T-helper 2 cell (primary cell): ENCODE measurements at places on chromosomes 6 and 20.

DNA sequence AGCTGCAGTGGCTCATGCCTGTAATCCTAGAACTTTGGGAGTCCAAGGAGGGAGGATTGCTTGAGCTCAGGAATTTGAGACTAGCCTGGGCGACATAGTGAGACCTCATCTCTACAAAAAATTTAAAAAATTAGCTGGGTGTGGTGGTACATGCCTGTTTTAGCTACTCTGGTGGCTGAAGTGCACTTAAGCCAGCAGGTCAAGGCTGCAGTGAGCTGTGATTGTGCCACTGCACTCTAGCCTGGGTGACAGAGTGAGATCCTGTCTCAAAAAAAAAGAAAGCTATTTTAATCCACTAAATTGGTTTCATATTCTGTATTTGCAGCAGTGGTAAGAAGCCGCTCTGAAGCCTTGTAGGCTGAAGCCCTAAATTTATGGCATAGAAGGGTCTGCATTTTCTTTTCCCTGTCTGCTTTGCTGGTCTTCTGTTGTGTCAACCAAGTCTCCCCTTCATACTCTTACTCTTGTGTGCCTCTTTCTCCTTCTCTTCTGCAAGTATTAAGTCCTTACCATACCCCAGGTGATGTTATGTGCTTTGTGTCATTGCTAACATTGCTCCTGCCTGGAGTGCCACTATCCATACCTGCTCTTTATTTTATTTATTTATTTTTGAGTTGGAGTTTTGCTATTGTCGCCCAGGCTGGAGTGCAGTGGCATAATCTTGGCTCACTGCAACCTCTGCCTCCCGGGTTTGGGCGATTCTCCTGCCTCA is 70.9 kb downstream of the MYO6 start:
- DNase-seq: no peak

DNA sequence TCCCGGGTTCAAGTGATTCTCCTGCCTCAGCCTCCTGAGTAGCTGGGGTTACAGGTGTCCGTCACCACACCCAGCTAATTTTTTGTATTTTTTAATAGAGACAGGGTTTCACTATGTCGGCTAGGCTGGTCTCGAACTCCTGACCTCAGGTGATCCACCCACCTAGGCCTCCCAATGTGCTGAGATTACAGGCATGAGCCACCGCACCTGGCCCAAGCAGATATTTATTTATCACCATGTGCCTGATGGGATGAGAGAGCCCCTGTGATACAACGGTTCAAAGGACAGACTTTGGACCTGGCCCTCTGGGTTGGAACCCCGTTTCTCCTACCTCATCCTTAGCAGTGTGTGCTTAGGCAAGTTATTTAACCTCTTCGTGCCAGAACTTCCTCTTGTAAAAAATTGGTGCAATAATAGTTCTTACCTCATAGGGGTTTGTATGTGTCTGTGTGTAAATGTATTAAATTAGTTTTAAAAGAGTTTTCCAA is 19.2 kb upstream of the STK38 start:
- DNase-seq: no peak

DNA sequence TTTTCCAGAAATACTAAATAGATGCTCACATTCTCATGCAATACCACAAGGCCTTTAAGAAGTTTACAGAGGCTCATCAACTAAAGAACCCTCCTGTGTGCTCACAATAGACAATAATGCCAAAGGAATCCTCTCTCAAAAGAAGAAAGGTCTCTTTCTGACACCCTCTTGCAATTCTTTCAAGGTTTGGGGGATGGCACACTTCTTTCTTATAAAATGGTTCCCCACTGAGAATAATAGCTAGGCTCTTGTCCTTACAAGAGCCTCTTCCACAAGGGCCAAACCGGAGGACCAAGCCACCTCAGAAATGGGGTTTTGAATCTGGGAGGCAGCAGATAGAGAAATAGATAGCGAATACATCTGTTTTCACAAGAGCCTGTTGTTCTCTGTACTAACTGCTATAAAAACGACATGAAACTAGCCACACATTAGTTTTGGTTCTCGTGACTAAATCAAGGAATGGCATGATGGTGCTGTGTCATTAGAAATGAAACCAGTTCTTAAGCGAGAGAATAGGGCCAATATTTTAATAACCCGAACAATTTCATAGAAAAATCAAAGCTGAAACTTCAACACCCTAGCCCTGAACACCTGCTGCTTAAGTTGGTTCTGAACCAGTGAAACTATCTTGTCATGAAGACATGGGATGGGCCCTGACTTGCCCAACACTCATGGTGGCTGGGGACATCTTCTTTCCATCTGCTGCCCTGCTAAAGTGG is 81.1 kb downstream of the PRDM1 start:
- DNase-seq: no peak

- DNase-seq: peak; percentile 87
Measured at GRCh38 chr6:29708432-29709179, 14.6 kb upstream of the HLA-F start.

GRCh38 chr20:23205611-23206041 is 119.5 kb upstream of the CD93 start:
- DNase-seq: no peak

- DNase-seq: peak; percentile 50
Measured at GRCh38 chr20:25058051-25058846, at the start of gene ACSS1. ACSS1 (minus strand) TSS chr20:25058139; CDS start chr20:25058102, 37 bp downstream.

DNA sequence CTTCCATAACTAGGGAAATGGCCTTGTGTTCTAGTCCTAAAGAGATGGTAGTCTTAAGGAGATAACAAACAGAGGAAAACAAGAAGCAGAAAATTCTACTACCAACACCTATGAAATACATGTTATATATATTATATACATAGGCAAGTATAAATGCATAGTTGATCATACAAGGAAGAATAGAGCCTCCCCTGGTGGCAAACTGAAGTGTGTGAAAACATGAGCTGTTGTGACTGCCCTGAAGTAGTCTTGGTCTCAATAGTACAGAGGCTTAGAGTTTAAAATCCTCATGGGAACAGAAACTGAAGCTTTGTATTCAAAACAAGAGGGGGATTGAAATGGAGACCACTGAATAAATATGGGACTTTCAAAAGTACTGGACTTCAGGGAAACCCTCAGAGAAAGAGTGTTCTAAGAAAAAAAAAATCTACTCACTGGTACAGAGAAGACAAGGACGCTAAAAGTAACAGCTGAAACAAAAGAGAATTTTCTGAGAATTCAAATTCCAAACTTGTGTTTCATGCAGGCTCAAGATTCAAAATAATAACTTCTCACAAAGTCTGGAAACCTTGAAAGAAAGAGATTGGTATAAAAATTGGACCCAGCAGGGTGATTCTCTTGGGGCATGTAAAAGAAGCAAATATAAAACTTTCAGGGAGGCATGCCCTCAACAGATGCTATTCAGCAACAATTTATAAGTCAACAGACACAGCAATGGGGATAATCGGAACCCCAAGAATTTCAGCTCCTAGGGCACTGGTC is 59.7 kb upstream of the SAMD3 start:
- DNase-seq: peak; percentile 16

GRCh38 chr20:25030007-25030648 is 27.8 kb downstream of the ACSS1 start:
- DNase-seq: no peak

- no peak for DNase-seq
Measured at GRCh38 chr20:59258221-59258621, 42.2 kb upstream of the EDN3 start.

GRCh38 chr6:85419046-85419759 is 30.7 kb upstream of the NT5E start:
- DNase-seq: no peak

- no peak for DNase-seq
Measured at GRCh38 chr20:59832406-59833363, 100.8 kb downstream of the SYCP2 start.

- DNase-seq: no peak
Measured at GRCh38 chr6:26019261-26019830, 56.7 kb downstream of the TRIM38 start.

DNA sequence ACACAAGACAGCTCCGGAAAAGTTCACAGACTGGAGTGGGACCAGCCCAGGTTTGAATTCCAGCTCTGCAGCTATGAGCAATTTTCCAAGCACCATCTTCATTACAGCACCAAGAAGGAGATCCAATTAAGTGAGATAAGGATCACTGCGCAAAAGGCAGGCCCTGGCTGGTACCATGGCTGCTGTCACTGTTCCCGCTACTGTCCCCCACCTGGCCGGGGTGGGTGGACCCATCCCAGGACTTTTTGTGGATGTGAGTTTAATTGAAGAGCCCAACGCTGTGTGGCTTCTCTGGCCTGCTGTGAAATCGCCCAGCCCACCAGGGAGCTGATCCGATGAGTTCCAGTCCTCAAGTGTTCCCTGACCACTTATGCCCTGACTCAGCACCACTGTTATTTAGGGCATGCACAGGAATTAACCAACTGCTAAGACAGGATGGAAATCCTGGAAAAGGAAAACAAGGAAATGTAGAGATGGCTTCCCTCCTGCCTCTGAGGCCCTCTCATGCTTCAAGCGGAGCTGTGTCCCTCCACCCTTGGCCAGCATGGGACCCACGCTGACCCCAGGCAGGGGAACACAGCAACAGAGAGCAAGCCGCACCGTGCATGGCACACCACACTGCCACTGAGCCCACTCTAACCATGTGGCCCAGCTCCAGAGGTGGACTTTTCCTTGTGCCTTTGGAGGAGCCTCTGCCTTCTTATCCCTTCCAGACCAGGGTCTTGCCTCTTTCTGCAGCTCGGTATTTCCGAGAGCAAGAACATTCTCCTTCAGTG is 150.0 kb upstream of the CST7 start:
- DNase-seq: no peak

- no peak for DNase-seq
Measured at GRCh38 chr6:43185391-43185985, 3.5 kb downstream of the CUL9 start.

DNA sequence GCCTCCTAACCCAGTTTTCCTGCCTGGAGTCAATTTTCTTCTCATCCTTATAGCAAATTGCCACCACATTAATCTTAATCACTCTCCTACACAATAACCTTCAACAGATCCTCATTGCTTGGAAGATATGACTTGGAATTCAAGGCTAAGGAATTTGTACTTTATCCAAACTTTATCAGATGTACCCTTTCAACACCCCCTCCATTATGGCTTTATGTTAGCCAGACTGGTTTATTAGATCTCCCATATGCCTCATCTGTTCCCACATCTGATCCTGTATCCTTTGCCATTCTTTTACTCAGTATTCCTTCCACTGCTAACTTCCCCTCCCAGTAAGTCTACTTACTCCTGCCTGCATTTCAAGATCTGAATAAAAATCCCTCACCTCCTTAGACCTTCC is 4.0 kb upstream of the FRK start:
- DNase-seq: no peak

- no peak for DNase-seq
Measured at GRCh38 chr20:9392892-9393857, 121.2 kb upstream of the LAMP5 start.

DNA sequence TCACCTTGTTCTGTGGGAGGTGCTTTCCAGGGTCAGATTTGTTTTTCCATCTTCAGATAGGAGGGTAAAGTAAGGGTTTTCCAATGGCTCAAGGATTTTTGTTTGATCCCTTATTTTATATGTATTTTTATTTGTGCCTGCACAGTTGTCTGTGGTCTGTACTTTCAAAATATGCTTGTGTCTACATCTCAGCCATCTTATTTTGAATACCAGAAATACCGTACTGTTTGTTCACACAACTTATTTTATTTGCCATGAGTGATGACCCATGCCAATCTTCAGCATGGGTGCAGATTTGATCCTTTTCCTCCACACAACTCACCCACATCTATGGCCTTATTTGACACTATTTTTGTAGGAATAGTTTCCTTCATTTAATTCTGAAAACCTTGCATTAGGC is 72.2 kb upstream of the PTCHD4 start:
- no peak for DNase-seq

GRCh38 chr6:33613795-33614168 is 7.3 kb upstream of the ITPR3 start:
- DNase-seq: no peak

DNA sequence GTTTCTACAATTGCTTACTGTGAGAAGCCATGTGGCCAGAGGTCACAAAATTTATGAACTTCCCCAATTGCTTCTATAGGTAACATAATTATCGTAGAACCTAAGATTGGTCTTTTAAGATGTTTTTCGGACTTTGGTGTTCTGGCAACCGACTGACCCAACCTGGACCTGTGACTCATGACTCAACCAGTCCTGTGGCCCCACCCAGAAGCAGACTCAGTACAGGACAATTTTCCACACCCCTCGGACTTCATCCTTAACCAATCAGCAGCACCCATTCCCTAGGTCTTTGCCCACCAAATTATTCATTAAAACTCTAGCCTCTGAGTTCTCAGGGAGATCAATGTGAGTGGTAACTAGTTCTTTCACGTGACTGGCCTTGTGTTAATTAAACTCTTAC is 26.4 kb upstream of the AKAP12 start:
- DNase-seq: no peak

DNA sequence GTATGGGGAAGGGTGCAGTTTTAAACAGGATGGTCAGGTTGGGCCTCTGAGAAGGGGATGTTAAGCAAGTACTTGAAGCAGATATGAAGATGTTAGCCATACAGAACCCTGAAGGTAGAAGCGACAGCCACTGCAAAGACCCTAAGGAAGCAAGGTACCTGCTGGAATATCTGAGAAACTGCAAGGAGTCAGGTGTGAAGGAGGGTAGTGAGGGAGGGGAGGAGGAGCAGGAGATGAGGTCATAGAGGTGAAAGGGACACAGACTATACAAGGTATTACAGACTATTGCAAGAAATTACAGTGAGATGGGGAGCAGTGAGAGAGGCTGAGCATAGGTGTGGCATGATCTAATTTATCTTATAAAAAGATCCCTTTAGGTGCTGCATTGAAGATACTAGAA is 22.2 kb upstream of the DEFB112 start:
- DNase-seq: no peak

DNA sequence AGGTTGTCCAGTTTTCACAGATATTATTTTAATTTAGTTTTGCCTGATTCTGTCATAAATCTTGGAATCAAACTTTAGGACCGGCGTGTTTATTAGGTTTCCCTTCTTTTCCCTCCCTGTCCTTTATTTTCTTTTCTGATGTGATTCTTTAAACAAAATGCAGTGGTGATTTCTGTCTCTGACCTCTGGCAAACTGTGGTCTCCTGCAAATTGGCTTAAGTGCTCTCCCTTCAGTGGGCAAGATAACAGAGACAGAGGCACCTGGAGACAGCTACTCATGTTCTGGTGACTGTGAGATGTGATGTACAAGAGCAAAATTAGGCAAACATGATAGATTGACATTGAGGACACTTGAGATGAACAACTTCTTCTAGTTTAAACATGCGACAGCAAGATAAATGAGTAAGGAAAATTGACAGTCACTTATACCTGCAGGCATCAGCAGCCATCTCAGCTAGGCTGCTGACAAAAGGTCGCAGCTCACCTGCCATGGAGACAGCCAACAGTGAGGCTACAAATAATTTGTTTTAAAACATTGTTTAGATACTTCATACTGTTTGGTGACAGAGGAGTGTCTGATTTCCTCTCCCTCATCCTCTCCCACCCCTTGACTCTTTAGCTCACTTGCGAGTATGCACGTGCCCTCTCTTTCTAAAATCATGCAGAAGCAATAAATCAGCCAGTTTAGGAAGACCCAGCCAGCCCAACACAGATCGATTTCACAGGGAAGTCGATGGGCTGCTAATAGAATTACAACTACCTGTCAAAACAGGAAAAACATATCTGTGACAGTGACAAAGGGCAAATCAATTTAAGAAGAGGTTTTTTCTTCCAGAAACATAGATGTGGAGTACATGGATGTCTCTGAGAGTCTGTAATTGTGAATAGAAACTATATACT is 63.4 kb upstream of the MAP3K7 start:
- no peak for DNase-seq
